Dorsolateral prefrontal cortex (tissue), 122 donors: ENCODE measurements at places on chromosomes 4 and X.

GRCh38 chrX:130975947-130976346 is 72.9 kb upstream of the ENOX2 start:
- DNase-seq = no peak

DNA sequence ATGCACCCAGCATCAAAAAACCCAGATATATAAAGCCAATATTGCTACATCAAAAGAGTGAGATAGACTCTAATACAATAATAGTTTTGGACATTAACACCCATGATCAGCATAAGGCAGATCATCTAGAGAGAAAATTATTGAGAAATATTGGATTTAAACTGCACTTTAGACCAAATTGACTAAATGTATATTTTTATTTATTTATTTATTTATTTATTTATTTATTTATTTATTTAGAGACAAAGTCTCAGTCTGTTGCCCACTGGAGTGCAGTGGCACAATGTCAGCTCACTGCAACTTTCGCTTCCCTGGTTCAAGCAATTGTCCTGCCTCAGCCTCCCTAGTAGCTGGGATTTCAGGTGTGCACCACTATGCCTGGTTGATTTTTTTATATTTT is 193.0 kb downstream of the KLHL4 start:
- DNase-seq = no peak

DNA sequence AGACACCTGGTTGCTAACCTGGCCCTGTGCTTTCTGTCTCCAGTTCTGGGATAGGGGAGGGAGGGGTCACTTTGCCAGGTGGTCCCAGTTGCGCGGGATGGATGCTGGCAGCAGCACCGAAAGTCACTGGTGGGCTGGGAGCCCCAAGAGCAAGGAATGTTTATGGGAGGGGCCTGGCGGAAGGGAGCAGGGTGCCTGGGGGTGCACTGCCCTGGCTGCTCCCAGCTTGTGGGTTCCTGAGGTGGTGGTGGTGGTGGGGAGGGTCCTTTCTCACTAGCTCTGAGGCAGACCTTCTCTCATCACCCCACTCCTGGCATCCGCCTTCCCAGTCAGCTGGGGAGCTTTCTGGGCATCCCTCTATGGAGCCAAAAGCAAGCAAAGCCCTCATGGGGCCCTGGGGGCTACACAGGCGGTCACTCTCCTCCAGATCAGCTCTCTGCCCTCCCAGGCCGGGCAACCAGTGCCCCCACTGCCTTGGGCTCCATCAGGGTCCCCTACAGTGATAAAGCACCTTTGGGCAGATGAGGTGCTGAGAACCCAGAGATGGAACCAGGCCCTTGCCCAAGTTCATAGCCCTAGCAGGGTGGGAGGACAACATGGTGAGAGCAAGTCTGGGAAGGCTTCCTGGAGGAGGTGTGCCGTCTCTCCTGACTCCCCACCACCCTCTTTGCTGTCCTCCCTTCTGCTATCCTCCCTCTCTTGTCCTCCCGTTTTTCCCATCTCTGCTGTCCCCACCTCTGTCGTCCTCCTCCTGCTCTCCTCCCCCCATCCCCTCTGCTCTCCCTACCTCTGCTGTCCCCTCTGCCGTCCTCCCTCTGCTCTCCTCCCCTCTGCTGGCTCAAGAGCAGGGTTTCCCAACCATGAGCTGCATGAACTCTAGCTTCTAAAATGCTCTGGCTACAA is 16.0 kb downstream of the FGFR3 start:
- no peak for DNase-seq

DNA sequence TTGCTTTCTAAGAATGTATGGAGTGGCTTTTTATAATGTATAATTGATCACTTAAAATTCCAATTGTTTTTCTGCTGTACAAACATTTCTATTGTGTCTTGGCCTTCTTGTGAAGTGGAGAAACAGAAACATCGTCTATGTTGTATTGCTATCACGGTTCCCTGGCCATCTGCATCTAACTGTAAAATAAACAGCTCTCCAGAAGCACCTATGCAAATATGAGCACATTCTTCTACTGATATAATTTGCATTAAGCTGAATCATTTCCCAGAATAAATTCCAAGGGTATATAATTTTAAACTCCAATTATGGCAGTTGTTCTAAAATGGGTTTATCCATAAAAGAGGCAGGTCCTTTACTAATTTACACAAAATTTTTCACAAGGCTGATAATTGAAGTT is 261.6 kb upstream of the STS start:
- no peak for DNase-seq

GRCh38 chr4:124703154-124703553 is 9.4 kb downstream of the ANKRD50 start:
- DNase-seq = no peak

DNA sequence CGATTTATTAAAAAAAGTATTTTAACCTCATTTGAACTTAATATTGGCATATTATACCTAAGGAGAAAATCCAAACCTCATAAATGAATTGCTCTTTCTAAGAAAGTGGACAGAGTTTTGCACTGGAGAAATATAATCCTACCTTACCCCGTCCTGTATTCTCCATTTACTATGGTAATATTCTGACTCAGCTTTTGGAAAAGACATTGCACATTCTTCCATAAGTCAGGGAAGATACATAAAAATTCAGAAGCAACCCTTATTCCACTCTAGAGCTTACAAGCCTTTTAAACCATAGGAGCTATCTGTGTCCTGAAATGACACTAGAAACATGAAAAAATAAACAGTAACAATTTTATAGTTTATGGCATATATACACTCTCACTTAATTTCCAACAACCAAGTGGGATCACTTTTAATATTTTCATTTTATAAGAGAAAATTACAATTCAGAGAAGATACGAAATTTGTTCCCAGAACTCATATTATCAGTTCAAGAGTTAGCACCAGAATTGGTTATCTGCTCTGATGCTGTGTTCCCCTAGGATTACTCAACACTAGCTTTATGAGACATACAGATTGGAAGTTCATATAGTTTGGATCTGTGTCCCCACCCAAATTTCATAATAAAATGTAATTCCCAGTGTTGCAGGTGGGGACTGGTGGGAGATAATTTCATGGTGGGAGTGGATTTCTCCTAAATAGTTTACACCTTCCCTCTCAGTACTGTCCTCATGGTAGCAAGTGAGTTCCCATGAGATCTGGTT is 359.4 kb downstream of the ARAP2 start:
- no peak for DNase-seq

DNA sequence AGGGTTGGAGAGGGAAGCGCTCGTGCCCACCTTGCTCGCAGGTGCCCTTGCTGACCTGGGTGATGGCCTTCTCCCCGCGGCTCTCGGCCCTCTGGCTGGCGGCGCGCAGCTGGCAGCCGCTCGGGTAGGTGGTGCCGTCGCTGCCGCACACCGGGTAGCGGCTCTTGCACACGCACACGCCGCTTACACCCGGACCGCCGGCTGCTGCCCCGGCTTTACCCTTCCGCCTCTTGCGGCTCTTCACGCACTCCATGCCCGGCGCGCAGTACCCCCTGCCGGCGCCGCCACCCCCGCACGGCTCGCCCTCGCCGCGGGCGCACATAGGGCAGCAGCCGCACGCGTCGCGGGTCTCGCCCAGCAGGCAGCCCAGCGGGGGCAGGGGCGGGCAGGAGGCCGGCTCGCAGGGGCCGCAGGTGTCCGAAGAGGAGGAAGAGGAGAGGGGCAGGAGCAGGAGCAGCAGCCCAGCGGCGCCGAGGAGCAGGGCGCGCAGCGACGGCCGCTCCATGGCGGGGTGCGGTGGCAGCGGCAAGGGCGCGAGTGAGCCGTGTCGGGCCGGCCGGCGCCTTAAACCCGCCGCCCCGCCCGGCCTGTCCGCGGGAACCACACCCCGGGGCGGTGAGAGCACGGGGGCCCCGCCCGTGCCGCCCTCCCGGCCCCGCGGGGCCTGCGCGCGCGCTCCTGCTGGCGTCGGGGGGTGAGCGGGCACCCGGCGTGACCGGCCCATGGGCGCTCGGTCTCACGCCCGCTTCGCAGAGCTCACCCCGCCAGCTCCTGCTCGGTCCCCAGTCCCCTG is at the start of gene IGFBP7:
TSS of gene IGFBP7 (minus strand) at position 539 of the 793 bp plus-strand sequence. CDS start at position 505, 34 bp downstream.
- DNase-seq = no peak

GRCh38 chr4:7397206-7398103 is 37.3 kb downstream of the PSAPL1 start:
- DNase-seq = no peak

- no peak for DNase-seq
These were observed 161.1 kb downstream of the VEGFC start for GRCh38 chr4:176631611-176632010.

GRCh38 chr4:75370576-75370975 is 143.6 kb downstream of the RCHY1 start:
- no peak for DNase-seq

- DNase-seq = peak; percentile 46
These were observed 220.1 kb upstream of the STK26 start for GRCh38 chrX:131802836-131803626.

DNA sequence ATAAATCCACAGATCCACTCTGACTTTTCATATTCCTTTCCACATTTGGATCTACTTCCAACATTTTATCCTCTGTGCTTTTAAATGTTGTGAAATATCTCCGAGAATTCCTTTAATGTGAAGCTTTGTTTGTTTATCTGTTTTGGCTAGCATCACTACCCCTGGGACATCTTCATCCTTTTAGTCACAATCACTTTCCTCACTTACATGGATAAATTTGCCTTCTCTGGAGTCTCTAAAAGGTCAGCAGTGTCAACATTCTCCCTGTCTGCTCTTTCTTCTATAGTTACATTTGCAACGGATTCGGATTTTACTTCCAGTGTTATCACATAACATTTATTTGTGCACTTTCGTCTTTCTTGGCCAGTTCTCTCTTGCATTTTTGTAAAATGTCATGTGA is 34.2 kb upstream of the LRAT start:
- no peak for DNase-seq

DNA sequence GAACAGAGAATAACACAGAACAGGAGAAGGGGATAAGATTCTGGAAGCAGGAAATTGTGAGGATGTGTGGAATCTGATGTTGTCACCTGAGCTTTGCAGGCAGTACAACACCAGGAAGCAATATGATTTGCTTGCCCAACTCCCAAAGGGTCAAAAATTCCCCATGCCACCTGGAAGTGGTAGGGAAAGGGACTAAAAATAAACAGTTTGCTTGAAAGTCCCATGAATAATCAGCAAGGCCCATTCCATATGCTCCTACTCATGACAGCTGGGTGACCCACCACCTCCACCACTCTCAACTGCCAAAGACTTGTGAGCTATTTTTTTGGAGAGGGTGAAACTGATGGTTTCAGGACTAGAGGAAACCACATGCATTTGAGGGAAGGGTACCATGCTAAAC is 168.4 kb downstream of the KCNIP4 start:
- DNase-seq = no peak

DNA sequence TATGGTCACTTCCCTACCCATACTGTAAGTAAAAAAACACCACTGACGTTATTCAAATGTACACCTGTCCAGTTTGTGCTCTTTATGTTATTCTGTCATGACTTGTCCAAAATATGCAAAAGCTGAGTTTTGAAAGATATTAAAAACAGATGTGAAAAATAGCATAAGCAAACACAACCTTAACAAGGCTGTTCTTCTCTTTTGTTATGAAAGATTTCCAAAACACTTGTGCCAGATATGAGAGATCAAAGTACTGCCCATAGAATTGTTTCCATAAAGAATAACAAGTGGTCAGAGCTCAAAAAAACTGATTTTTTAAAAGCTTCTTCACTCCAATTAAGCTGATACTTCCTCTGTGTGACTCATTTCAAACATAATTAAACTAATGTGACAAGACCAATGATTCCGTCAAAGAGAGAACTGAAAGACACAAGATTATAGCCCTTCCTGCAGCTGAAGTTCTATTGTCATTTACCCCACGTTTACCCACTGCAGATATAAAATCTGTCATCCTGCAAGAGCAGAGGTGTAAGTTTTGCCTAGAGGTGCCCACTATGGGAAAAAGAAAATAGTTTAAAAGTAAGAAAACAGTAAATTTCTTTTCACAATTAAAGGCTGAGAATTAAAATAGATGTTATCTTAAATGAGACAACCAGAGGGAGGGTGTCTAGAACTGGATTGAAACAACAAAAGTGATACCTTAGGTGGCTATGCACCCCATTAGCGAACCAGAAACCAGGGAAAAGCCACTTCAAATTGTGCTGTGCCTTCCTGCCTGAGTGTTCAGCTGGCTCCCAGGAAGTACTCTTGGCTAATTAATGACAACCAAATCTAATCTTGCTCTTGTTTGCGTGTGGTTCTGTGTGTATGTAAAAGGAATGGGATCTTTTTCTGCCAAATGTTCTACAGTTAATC is 30.1 kb downstream of the RASSF6 start:
- DNase-seq = no peak

DNA sequence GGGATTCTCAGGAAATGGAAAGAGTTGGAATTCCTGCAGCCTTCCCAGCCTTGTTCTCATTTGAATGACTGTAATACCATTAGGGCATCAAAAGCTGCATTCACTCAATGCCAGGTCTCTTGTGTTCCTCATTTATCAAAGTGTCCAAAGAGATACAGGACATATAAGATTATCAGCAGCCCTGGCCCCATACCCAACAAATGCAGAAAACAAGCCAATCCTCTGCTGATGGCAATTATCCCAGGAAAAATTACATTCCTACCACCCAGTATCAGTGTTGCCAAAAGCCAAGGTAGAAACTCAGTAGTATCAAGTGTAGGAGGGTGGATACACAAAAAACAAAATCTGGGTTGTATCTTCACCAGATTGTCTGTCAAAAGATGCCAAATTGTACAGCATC is 18.5 kb upstream of the ASB5 start:
- DNase-seq = no peak

- DNase-seq = no peak
These were observed 16.8 kb upstream of the EPGN start for GRCh38 chr4:74291471-74291870.

DNA sequence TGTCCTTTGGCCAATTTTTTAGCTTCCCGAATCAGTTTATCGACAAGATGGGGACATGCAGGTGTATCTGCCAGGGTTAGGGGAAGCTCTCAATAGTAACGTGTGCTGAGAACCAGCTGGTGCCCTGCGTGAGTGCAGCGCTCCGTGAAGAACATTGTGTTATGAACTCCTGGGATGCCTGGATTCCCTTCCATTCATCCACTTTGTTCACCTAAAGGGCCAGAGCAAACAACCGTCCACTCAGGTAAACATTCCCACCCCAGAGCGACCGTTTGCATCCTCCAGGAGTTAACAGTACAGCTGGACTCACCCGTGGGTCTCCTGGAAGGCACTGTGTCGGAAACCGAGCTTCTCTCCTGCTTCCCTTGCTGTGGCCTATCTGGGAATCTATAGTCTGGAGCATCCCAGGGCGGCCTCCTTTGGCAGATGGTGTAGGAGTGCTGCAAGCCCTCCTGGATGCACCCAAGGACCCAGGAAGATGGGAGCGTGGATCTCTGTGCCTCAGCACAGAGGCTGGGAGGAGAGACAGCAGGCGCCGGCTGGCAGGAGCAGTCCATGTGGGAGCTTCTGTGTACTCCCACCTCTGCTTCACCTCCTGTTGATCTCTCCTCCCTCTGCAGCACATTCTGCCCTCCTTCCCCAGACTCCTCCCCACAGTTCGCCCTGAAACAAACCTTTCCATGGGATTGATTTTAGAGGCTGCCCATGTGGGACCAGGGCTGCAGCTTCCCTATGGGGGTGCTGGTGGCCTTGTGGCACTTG is 62.7 kb downstream of the SHROOM2 start:
- DNase-seq = no peak

DNA sequence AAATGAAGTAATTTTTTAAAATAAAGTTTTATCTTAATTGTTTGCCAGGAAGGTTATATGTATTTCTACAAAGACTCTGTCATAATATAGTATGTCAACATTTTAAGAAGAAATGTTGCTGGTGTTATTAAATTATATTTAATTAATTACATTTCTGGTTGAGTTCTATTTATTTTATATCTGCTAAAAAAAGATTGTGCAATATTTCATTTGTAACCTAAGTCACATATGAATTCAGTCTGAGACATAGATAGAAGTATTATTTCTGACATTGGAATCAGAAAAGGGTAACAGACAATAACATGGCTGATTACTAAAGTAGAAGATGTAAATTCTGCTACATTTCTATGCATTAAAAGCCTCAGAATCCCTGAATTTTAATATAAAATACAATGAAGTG is 1985.1 kb downstream of the C4orf33 start:
- no peak for DNase-seq
